Activated T-cell treated with anti-CD3 and anti-CD28 coated beads, Interleukin-2, amount 50 U/mL, for 4 hours (primary cell): ENCODE measurements at places on chromosomes 4 and X. TPM values are rescaled to one million over a fixed set of nuclear protein-coding genes. Genes with fewer than 3 reads are reported as not detected.

F8A2 gene
- not detected for total RNA-seq

GLUD2 gene
- total RNA-seq, result 1.9 TPM

ABLIM2 gene
- total RNA-seq, result 0.54 TPM

DNA sequence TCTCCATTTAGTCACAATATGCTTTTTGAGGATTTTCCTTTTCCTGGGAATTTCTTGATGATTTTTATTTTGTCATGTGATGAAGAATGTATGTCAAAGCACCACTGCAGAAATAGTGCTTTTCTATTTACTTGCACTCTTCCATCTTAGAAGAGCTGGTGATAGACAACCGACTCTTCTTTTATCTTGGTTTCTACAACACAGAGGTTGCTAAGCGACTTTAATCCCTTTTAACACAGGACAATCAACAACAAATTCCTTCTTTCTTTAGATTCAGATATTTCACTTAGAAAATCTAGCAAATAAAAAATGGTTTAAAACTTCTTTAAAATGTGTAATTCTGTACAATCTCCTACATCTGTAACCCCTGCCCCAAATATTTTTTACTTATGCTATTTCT is 34.6 kb downstream of the TET2 start:
- DNase-seq, result no peak

- no peak for DNase-seq
Measured at GRCh38 chr4:94634271-94634670, 123.5 kb upstream of the BMPR1B start.

- no peak for DNase-seq
Measured at GRCh38 chr4:11687727-11688126, 259.0 kb upstream of the HS3ST1 start.
